GM13977 (cell line): ENCODE measurements at places on chromosomes 3 and 15.
A peak's percentile ranks its signal among the peaks of the same experiment; 100 is the strongest.

GRCh38 chr3:181176601-181177000, 187.1 kb upstream of the DNAJC19 start:
- no peak for DNase-seq

GRCh38 chr3:54374214-54374852, 252.0 kb downstream of the CACNA2D3 start:
- peak; percentile 30 for DNase-seq

GRCh38 chr3:32899265-32899664, 52.2 kb upstream of the CCR4 start:
- DNase-seq: no peak

DNA sequence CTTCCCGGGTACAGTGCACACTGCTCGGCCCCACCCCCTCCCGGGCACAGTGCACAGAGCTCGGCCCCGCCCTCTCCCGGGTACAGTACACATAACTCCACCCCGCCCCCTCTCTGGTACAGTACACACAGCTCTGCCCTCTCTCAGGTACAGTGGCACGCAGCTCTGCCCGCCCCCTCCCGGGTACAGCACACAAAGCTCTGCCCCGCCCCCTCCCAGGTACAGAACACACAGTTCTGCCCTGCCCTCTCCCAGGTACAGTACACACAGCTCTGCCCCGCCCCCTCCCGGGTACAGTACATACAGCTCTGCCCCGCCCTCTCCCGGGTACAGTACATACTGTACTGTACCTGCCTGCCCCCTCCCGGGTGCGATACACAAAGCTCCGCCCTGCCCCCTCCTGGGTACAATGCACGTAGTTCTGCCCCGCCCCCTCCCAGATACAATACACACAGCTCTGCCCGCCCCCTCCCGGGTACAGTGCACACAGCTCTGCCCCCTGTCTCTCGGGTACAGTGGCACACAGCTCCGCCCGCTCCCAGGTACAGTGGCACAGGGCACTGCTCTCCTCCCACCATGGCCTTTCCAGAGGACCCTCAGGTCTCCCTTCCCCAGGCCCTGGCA, 16.4 kb upstream of the PRR20G start:
- no peak for DNase-seq

DNA sequence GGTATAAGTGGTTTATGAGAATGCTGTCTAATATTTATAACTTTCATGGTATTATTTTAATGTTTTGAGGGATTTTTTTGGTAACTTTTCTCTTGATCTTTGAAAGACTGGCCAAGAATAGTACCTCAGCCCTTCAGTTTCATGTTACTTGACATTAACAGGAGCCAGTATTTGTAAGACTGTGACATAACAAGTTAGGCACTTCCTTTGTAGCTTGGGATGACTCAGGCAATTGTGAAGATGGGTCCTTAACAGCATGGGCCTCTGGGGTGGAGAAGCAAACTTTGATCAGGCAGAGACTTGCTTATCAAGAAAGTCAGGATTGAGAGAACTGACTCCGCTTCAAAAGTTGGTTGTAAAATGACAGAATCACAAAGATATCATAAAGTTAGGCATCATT, 9.5 kb downstream of the LRRC49 start:
- no peak for DNase-seq

GRCh38 chr3:170813266-170813665, 56.7 kb downstream of the RPL22L1 start:
- DNase-seq: no peak

- DNase-seq: no peak
Observed at GRCh38 chr3:43102773-43103480, 3.0 kb downstream of the POMGNT2 start.

DNA sequence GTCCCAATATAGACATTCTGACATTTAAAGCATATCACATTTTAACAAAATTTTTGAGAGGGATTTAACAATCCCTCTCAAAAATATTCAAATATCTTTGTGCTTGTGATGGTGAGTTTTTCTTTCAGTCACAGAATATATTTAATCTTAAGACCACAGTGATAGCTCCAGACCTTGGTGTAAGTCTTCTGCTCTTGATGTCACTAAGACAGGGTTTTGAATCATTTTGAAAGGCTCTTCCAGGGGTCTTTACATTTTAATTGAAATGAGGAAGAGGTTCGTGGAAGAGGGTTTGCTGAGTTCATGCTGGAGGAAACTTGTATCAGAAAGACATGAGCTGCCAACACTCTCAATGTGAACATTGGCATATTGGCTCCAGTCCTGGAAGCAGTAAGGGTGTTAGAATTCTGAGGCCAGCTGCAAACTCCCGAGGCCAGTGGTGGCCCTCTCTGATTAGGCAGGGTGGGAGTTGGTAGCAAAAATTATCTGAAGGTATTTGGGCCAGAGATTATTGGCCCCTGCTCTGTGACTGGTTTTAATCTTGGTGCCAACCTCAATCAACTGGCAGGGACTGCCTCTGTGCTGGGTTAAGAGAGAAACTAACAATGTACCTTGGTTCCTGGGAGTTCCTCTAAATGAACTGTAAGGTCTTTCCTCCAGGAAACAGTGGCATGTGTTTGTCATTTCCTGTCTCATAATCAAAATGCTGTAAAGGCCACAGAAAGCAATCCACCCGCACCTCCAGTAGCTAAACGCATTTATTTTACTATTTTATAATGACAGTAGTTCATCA, 5.3 kb downstream of the POU1F1 start:
- no peak for DNase-seq

DNA sequence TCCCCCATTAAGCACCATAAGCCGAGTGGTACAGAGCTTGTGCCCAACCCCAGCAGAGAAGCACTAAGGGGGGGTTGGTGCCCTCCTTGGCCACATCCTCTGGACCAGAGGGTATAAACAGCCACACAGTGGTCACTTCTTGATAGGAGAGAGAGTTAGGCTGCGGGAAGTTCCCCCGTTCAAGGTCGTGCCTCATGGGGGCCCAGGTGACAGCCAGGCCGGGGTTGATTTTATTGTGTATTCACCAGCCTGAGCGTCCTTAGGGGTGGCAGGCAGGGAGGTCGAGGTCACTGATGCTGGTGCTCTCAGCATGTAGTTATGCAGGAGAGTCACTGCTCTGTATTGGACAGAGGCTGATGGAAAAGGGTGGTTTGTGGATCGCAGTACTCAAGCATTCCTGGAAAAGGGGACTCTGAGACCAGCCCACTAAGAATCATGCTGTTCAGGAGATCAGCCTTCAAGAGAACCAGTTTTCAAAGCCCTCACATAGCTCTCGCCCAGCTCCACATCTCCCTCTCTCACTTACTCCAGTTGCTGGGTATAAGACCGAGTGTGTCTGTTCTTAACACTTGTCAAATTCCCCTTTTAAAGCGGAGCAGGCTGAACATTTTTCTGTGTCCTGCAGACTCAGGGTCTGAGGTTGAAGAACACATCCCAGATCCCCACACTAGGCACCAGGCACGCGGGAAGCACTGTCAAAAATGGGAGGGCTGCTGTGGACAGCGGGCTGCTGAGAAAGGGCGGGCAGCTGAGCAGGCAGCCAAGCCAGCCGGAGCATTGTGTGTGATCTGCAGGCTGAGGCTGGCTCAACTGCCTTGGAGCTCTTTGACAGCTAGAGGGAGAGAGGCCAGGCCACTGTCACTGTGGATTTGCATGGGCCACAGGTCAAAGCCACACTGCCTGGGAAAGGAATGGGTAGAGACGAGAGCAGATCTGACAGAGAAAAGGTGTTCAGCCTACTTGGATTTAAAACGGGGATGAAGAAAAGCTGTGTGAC, 279.3 kb upstream of the LRRFIP2 start:
- no peak for DNase-seq

DNA sequence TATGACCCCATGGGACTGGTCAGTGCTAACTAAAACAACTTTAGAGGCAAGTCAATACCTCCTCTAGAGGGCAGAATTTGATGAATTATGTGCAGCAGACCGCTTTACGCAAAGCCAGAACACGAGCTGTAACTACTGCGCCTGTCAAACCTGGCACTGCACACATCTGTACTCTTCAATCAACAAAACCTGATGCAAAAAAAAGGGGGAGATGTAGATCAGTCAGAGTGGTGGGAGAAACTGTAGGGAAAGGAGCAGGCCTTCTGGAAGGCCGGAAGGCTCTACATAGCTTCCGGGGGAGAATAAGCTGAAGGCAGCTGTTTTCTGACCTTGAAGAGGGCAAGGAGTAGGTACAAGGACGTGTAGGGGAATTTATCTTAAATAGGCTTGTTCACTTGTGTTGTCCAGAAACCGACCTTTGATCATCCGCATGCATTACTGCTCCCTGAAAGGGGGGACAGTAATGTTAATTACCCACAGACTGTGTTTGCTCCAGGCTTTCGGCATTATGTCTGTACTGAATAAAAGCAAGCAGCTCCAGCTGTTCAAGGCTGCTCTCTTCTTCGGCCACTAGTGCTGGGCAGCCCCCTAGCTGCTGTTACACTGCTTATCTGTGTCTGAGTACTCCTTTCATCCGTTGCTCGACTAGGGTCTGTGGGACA, 41.0 kb downstream of the GPR160 start:
- DNase-seq: no peak

DNA sequence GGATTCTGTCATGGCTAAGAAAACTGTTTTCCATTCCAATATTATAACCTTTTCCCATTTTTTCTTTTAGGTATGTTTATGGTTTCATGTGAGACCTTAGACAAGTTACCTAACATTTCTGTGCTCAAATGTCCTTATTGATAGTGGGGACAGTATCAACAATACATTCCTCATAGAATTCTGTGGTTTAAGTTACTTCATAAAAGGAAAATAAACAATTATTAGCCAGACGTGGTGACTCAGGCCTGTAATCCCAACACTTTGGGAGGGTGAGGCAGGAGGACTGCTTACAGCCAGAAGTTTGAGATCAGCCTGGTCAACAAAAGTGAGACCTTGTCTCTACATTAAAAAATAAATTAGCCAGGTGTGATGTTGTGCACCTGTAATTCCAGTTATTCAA, 436.8 kb upstream of the CNTN4 start:
- no peak for DNase-seq

GRCh38 chr15:90619939-90620338, 90.2 kb downstream of the CRTC3 start:
- DNase-seq: no peak
